ENCODE measurements at places on chromosomes 1 and 21.

- no peak for DNase-seq
Observed at GRCh38 chr1:199452627-199453026, 574.9 kb upstream of the NR5A2 start.

DNA sequence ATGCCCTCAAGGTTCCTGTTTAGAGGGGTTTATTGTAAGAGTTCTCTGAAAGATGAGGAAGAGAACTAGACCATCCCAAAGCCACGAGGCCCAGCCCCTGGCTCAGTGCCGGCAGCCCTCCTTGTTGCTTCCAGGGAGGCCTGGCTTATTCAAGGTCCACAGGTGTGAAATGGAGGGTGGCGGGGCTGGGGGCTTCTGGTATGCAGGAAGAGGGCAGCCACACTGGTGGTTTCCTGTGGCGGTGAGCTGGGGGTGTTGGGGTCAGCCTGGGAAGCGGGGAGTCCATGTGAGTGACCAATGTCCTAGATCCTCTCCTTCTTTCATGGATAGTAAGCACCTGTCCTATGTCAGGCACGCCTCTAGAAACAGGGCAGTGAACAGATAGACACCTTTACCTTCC is 138.2 kb downstream of the CAMTA1 start:
- DNase-seq: no peak

DNA sequence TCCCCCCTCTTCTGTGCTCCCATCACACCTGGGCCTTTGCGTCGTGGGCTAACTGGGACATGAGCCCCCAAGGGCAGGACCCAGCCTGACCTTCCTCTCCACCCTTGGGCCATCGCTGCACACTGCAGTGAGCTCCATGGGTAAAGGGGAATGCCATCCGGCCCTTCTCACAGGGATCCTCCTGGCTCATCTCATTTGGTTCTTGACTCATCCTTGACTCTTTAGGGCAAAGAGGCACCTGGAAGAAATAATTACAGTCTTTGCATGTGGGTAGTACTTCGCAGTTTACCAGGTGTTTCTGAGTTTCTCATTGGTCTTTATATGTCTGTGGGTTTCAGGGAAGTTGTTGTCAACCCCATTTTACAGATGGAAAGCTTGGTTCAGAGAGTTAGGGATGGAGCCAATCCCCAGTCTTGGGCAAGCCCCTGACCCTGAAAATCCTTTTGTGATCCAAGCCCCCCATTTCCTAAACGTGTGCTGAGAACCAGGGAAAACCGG is 59.3 kb upstream of the ID3 start:
- DNase-seq: no peak

- DNase-seq: no peak
Observed at GRCh38 chr1:162218975-162219374, 149.5 kb downstream of the NOS1AP start.

GRCh38 chr1:32221980-32222755 is at the start of the genes EIF3I and TMEM234:
Gene EIF3I (plus strand): TSS chr1:32222407. CDS start chr1:32222442, 35 bp downstream.
Gene TMEM234 (minus strand): TSS chr1:32222353. CDS start chr1:32222322, 31 bp downstream.
- DNase-seq: peak; percentile 93

DNA sequence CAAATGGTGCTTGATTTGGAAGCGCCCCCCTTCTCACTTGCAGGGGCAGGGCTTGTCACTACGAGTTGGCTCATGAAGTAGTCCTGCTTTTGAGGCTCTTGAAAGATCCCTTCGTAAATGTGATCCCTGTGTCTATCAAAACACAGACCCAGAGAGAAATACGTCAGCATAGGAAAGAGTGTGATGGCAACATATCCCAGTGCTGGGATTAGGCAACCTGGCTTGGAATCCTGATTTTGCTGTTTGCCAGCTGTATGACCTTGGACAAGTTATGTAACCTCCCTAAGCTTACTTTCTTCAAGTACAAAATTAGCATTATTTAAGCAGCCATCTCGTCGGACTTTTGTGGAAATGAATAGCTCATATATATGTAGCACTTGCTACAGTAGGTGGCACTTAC is 228.4 kb downstream of the ATG4C start:
- no peak for DNase-seq

DNA sequence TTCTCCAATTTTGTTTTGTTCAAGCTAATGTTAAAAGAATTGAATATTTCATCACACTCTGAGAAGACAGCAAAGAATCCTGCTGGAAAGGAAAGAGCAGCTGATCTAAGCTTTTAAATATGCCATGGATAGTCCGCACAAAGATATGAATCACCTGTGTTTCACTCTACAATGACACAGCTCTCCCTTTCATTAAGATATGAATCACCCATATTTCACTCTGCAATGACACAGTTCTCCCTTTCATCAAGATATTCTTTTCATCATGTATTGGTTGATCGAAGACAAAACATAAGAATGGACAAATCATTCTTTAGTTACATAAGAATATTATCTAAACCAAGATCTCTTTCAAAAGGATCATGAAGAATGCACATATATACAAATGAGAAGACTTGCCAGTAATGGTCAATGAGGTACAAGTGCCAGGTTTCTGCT is 367.3 kb downstream of the SMYD3 start:
- no peak for DNase-seq

GRCh38 chr1:47443530-47444296 is 5.9 kb downstream of the FOXD2 start:
- no peak for DNase-seq

GRCh38 chr1:225834417-225835329 is 24.7 kb downstream of the EPHX1 start:
- DNase-seq: no peak

DNA sequence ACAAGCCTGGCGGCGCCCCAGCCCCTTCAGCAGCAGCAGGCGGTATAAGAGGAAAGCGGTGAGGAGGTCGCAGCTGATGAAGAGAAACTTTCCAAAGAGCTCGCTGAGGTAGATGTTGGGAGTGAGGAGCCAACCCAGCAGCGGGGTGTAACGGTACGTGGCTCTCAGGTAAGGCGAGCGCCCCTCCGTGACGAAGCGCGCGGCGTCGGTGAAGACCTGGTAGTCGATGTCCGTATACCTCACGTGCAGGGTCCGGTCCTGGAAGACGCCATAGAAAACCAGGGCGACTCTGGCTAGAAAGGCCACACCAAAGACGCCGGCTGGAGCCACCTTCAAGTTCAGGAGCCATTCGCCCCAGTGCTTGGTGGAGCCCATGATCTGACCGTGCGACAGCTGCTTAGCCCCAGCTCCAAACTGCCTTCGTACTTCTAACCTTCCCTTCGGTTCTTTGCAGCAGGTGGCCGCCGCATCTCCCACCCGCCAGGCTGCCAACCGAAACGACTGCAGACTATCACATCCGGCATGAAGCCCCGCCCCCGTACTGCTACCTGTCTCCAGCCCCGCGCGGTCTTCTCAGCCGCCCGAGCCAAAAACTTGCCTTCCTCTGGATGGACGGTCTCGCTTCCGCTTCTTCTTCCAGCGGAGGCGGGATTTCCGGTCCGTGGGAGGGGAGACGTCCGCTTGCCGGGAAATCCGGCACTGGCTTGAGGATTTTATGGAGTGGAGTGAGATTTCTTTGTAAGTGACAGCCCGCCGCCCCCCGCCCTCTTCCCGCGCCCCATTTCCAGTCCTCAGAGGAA is at the start of gene PIGM:
TSS of gene PIGM (minus strand) at position 626 of the 800 bp plus-strand sequence. CDS start at position 375, 251 bp downstream.
- peak; percentile 93 for DNase-seq

DNA sequence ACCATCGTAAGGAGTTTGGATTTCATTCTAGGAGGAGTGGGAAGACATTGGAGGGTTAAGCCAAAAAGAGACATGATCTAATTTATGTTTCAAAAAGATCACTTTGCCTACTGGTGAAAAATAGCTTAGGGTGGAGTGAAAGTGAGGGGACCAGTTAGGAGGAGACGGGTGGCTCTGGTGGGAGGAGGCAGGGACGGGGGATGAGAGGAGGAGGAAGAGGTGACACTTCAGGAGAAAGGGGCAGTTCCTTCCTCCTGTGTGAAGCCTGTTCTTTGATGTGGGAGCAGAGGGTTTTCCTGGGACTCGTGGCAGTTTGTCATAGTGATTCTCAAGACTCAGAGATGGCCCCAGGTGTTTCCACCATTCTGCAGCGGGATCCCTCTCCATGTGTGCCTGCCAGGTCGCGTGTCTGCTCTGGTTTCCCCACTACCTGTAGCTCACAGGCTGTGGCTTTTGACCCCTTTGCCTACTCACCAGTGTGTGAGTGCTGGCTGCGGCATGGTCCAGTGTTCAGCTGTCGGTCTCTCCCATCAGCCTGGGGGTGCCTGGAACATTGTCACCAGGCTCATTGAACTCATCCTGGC is 102.4 kb downstream of the CNIH3 start:
- DNase-seq: no peak

GRCh38 chr21:42539931-42540343 is 26.3 kb downstream of the SLC37A1 start:
- DNase-seq: no peak

DNA sequence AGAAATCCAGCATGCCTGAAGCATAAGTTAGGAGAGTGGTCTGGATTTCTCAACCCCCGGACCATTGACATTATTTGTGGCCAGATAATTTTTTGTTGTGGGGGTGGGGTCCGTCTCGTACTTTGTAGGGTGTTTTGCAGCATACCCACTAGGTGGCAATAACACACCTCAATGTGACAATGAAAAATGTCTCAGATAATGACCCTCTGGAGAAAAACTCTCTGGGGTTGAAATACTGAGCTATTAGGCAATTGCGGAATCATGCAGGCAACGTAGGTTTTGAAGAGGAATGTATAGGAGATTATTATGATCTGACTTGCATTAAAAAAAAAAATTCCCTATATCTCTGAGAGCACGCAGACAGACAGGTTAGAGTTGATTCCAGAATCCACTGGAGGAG is 25.3 kb upstream of the RRP15 start:
- no peak for DNase-seq

GRCh38 chr1:44119525-44119924 is 904 bp downstream of the KLF17 start:
- no peak for DNase-seq

DNA sequence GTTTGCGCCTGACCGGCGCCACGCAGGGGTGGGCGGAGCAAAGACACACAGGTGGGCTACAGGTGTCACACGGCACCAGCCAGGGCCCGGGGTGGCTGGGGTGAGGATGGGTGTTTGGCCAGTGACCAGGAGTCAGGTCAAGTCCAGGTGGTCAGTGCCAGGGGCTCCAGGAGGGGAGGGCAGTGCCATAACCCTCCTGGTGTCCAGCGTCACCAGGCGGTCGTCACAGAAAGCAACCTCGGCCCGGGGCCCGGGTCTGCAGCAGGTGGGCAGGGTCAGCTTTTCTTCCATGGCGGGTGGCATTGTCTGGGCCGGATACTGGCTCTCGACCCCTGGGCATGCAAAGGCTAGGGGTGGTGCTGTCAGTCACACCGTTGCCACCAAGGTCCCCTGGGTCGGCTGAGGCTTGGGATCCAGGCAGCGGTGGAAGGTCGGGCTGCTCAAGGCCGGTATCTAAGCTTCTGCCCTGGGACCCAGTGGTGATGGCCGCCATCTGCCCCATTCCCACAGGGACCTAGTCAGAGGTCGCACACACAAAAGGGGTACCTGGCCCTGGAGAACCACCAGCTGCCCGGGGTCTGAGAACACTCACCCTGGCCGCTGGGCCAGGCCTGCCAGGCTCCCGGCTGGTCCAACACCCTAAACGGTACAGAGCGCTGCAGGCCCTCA is 1.8 kb downstream of the FNDC10 start:
- DNase-seq: no peak

DNA sequence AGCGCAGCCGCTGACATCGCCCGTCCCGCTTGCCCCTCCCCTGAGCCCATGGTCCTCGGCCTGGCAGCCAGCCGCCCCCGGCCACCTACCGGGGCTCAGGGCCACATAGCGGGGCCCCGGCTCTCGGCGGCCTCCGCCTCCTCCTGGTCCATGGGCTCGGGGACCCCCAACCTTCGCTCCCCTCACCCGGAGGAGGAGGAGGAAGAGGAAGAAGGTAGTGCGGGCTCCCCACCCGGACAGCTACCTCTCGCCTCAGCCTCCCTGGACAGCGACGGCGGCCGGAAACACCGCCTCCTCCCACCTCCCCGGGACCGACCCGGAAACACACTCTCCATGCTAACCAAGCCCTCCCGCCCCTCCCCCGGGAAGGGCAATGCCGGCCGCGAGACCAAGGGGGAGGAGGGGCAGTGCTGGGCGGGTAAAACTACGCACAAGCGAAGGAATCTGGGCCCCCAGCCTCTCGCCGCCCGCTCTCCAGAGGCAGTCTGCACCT is at the start of gene KIAA0319L:
TSS of gene KIAA0319L (minus strand) at position 286 of the 493 bp plus-strand sequence. CDS start 2,912 bp downstream, outside the sequence.
- DNase-seq: no peak

- DNase-seq: no peak
Observed at GRCh38 chr1:66729119-66729518, 23.1 kb upstream of the DYNLT5 start.

- DNase-seq: no peak
Observed at GRCh38 chr1:207890136-207890738, 20.7 kb downstream of the CD34 start.

DNA sequence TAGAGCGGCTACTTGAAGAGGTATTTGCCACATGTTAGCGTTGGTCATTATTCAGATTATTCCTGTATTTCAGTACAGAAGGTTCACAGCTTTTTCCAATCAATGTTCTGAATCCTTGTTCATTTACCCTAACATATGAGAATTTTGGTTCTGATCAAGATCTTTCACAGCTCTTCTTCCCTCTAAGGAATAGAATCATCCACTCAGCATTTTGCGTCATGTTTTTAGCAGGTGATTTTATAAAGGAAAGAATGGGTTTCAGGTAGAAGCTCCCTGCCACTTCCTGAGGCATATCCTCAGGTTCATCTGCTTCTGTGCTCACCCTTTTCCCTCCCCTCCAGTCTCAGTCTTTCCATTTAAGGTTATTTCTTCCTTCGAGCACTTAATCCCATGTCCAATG is 66.4 kb downstream of the NPHS2 start:
- no peak for DNase-seq

GRCh38 chr1:32972814-32973428 is 8.3 kb upstream of the RNF19B start:
- no peak for DNase-seq

DNA sequence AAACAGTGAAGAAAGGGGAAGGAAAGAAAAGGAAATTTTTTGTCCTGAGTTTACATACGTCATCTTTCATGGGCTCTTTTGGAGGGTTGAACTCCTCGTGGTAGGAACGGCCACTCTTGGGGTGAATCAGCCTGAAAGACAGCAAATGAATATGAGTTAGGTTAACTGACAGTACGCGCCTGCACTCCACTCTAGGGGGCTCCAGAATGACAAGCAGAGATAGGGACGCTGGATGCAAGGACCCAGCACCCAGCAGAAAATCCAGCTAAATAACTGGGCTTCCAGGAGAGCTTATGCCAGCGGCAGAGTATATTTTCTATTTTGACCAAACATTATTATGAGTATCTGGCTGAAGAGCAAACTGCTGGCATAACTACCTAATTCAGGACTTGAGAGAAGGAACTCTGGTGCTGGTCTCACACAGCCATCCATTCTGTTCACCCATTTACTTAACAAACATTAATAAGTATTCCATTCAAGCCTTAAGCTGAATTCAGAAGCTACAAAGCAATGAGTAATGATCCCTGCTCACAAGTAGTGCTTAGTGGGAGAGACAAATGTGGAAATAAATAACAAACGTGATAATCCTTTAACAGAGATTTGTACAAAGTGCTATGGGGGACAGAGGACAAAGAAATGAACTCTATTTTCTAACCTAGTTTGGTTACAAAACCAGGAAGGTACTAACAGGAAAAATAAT is 22.1 kb downstream of the AK2 start:
- no peak for DNase-seq

- no peak for DNase-seq
Observed at GRCh38 chr1:214847071-214847810, 235.3 kb upstream of the KCNK2 start.
